Stimulated activated CD8-positive, alpha-beta memory T cell treated with anti-CD3 and anti-CD28 coated beads, Interleukin-7, amount 100 ng/mL, for 1 hour (primary cell): ENCODE measurements at places on chromosomes 2 and 18.

DNA sequence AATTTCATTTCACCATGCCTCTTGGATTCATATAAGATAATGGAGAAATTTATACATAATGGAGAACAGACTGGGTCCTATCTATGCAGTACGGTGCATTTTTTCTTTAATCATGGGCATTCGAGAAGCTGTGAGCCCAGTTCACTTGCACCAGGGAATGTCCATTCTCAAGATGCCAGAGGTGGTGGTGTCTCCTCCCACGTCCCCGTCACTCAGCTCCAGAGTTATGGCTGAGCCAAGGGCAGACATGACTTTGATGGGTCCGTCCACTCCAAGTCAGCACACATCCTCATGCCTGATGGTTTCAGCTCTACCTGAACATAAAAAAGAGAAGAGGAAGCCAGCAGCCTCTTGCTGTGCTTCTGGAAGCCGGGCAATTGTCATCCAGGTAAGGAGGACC is 42.1 kb upstream of the CREG2 start:
- no peak for DNase-seq

GRCh38 chr2:23355001-23355400 is 30.0 kb upstream of the KLHL29 start:
- DNase-seq, result no peak

DNA sequence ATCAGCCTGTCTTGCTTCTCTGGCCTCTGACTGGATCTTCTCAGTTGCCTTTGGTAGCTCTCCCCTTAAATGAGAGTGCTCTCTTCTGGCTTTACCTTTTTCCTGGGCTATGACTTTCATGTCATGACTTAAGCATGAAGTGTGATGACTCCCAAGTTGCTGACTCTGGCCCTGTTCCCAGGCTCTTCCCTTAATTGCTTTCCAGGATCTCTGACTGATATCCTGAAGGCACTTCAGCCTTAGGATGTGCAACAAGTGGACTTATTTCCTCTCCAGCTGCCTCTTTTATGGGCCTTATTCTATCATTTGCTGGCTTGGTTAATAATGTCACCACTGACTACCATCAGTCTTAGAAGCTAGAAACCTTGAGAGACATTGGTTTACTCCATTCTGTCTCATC is 17.4 kb downstream of the SEMA4F start:
- DNase-seq, result no peak

- DNase-seq, result no peak
Measured at GRCh38 chr18:35172009-35172408, 68.8 kb upstream of the ZNF397 start.

DNA sequence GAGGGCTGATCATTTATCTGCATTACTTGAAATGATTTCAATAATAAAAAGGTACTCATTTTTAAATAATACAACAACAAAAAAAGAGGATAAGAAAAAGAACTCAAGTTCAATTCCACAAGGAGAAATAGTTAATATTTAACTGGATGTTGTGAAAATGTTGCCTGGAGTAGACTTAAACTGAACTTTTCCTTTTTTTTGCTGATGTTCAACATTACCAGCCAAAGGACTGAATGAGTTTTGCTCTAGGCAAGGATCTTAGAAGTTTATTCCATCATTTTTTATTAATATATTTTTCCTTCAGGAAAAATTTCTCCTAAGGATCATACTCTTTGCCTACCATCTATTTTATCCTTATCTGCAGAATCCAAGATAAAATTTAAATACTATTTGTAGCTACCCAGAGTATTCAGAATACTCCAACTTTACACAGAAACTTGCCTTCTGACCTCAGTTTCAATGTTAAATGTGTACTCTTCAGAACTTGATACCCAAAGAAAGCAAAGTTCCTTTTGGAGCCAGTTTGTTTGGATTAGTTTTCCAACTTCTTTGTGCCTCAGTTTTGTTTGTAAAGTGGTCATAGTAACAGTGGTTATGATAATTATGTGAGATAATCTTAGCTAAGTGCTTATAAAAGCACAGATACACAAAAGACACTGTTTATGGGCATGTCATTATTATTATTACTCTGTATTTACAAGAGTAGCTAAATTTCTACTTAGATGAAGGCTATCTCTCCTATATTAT is 12.8 kb downstream of the CKAP2L start:
- DNase-seq, result no peak

- no peak for DNase-seq
Measured at GRCh38 chr2:173355132-173355865, 627 bp downstream of the CDCA7 start.

DNA sequence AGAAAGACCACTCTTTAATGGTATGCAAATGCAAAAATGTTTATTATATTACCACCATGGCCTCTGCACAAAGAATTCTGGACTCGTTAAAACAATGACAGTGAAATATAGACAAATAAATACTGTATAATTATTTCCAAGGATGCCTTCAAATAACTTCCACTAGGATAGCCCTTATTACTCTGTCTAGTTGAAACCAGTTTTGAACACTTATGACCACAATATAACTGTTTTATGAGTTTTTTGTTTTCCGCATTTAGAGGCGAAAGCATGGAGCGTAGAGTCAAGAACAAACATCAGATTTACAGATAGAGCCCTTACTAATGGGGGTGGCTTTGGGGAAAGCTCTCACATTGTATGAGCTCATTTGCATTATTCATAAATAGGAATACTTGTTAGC is 559.5 kb downstream of the CNTNAP5 start:
- DNase-seq, result no peak

DNA sequence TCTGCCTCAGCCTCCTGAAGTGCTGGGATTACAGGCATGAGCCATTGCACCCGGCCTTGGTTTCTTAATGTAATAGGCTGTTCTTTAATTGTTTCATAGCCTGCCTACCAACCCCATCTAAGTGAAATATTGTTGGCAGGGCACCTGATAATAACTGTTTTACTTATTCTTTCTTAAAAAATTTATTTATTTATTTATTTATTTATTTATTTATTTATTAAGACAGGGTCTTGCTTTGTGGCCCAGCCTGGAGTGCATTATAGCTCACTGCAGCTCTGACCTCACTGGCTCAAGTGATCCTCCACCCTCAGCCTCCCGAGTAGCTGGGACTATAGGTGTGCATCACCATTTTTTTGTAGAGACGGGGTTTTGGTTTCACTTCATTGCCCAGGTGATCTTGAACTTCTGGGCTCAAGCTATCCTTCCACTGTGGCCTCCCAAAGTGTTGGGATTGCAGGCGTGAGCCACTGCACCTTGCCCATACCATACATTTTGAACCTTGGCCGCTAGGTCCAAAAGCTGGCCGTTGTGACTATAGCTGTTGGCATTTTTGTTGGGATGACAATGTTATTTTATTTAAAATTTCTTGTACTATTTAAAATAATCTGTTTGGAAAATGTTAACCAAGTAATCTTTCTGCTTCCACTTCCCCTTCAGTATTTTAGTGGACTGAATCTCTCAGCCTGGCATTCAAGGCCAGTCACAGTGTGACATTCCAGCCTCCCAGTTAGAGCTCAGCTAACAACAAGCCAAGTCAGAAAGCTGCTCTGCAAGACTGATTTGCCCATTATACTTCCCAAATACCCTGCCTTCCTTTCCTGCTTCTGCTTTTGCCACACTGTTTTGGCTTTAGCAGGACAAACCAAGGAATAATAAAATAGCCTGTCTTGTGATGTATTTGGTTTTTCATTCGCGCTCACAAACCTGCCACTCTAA is 52.4 kb downstream of the BABAM2 start:
- DNase-seq, result no peak

- DNase-seq, result no peak
Measured at GRCh38 chr2:226752887-226753286, 46.7 kb downstream of the IRS1 start.

DNA sequence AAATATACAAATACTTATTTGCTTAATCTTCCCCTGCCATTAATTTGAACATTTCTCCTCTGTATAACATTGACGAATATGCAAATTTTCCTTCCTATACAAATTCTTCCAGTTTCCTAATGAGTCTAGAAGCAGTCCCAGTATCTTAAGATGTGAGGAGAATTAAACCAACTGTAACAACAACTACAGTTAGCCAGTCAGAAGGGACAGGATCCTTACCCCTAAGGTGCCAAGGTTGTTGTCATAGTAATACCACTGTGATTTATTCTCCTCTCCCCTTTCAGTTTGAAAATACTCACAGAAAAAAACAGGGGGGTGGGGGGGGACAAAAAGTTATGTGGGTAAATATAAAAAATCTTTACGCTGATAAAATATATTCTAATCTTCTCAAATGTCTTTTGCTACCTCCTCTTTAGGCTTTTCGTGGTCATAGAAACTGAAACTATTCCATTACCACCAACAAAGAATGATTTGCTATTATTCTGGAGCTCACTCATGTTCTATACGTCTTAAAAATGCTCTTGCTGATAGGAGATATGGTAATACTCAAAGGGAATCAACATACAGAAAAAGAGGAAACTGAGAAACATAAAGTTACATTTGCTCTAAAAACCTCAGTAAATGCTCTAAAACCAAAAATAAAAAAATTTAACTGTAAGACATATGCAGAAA is 107.6 kb downstream of the MEMO1 start:
- DNase-seq, result no peak

DNA sequence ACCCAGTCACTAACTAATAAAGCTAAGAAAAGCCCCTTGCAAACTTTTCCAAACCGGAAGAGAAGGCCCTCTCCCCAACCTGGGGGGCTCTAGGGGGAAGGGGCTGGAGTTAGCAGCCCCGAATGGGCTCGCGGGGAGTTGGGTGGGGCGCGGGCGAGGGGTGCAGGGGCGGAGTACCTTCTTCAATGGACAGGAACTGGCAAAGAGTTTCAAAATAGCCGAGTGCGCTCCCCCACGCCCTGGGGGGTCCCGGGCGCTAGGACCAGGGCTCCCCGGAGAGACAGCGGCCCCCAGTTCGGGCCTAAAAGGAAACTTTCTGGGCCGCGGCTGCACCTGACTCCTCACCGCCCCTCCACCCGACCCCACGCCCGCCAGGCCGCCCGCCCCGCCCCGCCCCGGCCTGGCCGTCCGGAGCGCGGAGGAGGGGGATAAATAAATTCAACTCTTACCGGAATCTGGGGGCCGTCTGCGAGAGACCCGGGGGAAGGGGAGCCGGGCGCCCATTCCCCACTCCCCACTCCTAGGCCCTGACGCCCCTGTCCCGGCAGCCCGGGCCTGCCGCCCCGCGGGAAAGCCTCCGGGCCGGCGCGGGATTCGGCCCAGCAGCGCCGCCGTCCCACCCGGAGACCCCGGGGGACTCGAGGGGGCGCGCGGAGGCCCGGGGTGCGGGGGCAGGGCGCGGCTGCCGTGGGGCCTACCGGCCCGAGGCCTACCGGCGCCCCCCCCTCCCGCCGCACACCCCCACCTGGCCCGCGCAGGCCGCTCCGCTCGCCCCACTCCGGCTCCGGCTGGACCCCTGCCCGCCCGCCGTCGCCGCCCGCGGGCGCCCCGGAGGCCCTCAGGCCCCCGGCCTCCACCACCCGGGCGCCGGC is 868 bp downstream of the INO80D start:
- peak; percentile 13 for DNase-seq

DNA sequence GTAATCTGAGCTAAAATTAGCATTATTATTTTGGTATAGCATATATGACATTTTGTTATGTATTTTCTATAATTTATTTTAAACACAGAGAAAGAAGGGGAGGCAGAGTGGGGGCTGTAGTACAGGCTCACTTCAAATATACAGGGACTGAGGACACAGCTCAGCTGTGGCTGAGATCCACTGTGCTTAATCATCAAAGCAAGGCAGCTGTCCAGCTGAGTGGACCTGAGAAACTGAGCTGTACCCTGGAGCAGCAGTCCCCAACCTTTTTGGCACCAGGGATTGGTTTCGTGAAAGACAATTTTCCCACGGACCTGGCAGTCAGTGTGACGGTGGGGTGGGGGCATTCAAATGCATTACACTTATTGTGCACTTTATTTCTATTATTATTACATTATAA is 687.2 kb downstream of the RNF144A start:
- no peak for DNase-seq

DNA sequence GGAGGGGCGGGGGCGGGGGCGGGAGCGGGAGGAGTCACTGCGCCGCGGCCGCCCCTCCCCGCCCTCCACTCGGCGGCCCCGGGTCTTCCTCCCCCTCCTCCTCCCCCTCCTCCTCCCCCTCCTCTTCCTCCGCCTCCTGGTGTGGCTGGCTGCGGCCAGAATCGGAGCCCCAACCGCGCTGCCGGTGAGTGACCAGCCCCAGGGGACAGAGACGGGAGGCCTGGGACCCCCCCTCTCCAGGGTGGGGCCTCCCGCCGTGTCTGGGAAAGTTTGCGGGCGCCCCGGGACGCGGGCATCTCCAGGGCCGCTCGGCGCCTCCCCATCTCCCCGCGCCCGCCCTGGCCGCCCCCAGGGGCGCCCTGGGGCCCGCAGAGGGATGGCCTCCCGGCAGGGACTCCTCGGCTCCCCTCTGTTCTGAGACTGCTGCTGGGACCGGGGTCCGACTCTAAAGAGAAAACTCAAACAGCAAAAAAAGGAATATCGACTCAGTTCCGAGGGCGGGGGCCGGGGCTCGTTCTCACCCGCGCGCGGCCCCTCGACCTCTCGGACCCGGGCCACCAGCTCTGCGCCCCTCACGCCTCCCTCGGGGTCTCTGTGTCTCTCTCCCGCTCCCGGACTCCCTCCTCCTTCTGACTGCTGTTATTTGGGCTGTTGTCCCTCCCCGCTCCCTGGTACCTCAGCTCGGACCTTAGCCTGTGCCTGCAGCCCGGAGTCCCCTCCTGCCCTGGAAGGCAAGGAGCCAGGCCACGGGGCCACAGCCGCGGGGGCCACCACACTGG is at the start of gene STON1:
STON1 (plus strand) TSS at position 122 of the 779 bp plus-strand sequence. CDS start 50,480 bp downstream, outside the sequence.
- no peak for DNase-seq

- DNase-seq, result no peak
Measured at GRCh38 chr2:37802899-37803379, 122.1 kb upstream of the RMDN2 start.

- no peak for DNase-seq
Measured at GRCh38 chr2:160157861-160158829, 41.9 kb downstream of the ITGB6 start.

DNA sequence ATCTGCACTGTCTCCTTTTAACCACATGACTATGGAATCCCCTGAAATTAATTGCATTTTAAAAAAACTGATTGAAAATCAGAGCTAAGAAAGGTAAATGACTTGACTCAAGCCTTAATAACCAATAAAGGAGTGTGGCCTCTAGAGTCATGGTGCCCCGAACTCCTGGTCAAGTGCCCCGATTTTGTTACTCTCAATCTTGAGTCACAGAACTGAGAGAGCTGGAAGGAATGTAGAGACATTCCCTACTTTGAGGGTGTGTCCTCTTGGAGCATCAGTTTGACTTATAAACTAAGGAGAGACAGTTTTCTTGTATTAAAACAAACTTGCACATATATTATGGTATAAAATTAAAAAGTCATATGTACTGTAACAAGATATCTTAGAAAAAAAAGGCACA is 2.4 kb downstream of the WDR43 start:
- no peak for DNase-seq
